Anterior cingulate cortex (tissue), 58 donors: ENCODE measurements at places on chromosomes 6 and 20.

- DNase-seq = no peak
Measured at GRCh38 chr6:148890096-148890495, 143.3 kb downstream of the UST start.

DNA sequence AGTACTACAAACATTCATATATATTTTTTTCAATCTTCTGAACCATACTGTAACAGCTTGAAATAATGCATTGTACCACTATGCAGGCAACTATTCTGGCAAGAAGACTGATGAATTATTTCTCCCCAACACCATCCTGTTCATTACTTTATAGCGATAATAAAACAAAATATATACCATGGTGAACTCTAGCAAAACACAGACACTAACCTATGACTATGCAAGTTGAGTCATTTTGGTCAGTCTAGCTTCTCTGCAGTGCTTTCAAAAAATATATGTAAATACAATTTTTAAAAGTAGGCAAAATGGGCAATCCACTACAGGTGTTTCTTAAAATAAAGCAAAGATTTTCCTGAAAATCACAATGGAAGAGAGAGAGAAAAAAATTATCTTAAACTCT, 20.3 kb downstream of the PHIP start:
- DNase-seq = no peak

- no peak for DNase-seq
Measured at GRCh38 chr6:108463784-108464183, 96.9 kb upstream of the FOXO3 start.

DNA sequence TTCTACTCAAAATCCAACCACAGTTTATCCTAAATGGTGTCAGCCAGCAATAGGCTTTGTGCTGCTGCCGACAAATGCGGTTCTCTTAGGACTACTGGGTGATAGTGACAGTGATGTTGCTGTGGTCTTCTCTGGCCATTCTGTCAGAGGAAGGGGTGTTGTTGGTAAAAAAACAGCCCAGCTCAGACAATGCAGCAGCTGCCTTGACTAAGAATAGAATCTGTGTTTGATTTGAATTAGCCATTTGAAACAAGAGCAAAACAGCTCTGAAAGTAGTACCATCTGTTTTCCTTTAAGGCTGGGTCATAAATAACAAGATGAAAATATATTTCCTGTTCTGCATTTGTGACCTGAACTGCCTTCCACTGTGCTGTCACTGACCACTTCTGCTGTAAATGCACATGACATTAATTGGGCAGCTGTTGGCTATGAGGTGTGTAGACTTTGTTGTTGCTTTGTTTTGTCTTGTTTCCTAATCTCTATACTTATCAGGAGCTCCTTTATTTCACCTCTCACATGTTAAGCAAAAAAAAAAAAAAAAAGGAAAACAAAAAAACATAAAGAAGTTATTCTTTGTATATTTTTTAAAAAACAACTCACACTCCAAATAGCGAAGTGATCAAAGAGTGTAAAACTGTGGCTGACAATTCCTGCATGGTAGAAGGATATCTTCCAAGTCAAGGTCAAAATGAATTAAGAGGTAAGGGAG, 497.8 kb upstream of the ARID1B start:
- no peak for DNase-seq

DNA sequence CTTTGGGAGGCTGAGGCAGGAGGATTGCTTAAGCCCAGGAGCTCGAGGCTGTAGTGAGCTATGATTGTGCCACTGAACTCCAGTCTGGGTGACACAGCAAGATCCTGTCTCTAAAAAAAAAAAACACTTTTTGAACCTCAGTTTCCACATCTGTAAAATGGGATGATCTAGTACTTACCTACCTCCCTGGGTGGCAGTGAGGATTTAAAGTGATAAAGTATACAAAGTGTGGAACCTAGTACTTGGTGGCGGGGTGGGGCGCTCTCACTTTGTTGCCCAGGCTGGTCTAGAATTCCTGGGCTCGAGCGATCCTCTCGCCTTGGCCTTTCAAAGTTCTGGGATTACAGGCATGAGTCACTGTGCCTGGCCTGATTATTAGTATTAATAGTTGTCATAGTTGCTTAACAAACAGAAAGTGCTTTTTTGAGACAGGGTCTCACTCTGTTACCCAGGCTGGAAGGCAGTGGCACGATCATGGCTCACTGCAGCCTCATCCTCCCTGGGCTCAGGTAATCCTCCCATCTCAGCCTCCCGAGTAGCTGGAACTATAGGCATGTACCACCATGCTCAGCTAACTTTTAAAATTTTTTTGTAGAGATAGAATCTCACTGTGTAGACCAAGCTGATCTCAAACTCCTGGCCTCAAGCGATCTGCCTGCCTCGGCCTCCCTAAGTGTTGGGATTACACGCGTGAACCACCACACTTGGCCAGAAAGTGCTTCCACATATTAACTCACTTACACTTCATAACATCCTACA, 7.0 kb upstream of the PLTP start:
- no peak for DNase-seq

DNA sequence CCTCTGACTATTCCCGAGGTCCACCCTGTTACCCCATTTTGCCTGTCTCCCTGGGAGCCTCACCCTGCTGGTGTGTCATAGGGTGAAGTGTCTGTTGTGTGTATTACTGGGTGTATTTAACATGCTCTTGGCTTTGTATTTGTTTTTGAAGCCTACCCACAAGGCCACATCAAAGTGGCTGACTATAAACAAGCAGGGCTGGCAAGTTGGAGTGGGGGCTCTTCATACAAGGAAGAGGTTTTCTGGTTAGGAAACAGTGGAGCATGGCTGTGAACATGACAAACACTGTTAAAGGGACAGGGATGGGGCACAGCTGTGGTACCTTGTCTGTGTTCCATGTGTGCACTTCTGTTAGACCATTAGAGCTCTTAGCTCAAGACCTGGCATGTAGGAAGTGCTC, 26.3 kb downstream of the HECA start:
- DNase-seq = no peak

DNA sequence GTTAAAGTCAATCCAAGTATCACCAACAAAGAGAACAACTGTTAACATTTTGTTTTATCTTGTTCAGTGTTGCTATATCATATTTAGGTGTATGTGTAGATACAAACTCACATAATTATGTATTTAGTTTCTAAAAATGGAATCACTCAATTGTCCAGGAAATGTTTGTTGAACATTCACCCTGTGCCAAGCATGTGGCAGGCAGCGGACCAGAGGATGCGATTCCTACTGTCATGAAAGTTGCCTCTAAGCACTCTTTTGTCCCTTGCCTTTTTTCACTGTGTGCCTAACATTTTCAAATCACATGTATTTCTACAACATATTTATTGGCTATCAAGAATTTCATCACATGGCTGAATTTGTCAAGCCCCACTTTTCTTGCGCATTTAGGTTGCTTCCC, 16.9 kb upstream of the TGM2 start:
- DNase-seq = no peak

DNA sequence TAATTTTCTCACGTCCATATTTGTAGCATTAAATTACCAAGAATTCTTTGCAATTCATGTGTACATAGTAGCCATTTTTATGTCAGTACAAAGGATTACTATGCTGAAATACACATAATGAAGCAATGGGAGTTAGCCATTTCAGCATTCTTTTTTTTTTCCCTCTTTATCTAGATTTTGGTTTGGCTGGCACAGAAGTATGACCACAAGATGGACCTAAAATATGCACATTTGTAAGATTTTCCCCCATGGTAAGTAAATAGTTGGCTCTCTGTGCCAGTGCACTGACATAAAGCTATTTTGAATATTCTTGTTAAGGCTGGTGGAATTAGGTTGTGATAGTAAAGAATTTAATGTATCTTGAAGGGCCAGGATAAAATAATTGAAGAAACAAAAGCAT, 486.1 kb upstream of the BTBD3 start:
- no peak for DNase-seq

GRCh38 chr6:169074526-169074925, 179.1 kb downstream of the THBS2 start:
- DNase-seq = no peak
